ENCODE measurements at places on chromosomes 7 and 10.

DNA sequence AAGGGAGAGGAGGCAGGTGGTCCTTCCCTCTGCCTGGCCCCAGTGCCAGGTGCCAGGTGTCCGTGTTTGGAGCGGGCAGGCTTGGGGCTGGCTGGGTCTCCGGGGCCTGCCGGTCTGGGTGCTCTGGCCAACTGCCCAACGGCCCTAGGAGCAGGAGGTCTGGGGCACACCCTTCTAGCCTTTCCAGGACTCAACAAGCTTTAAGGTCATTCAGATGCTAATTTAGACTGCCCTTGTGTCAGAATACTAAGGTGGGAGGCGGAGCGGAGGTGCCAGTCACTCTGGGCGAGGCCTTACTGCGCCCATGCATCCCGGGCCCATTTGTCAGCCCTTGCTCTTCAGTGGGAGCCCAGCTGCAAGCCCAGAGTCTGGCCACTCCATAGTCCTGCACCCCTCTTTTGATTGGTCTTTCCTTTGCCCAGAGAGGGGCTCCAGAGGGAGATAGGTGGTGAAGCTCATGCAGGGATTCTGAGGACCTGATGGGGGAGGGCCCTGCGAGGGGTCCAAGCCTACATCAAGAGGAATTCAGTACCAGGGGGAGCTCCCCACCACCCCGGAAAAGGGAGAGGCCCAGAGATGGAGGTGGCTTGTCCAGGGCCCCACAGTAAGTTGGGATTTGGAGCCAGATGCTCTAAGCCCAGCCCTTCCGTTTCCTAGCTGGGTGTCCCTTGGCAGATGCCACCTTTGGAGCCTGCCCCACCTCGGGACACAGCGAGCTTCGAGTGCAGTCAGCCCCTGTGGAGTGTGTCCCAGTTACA lies 1.3 kb downstream of the PGAM2 start:
- no peak for DNase-seq

DNA sequence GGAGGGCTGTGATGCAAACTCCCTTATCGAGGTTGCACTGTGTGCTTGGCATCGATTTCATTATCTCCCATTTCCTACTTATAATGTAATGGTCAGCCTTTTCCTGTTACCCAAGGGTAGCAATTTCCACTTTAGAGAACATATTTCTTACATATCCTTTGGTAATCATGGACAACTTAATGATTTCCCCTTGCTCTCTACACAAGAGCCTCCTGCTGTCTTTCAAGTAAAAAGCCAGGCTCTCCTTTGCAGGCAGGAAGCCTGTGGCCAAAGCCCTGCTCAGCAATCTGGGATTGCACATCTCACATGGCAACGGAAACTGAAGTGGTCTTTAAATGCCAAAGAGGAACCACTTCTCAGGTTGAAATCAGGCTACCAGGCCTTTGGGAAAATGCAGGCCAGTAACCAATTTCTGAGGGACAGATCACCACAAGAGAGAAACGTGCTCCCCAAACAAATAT lies 86.7 kb upstream of the IKZF1 start:
- no peak for DNase-seq

DNA sequence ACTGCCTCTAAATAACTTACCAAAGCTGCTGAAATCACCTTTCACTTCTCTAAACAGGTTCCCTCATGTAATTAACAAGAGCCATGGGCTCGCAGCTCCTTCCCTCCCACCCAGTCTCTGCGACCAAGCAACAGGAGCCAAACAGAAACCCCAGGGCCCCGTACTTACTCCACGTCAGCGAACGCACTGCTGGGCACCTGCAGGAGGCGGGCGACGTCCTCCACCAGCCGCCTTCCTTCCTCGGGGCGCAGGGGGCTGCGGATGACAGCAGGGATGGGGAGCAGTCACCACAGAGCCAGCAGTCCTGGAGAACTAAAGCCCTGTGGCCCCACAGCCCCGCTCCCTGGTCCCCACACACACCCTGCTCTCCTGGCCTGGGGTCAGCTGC lies 477.0 kb downstream of the PTPRN2 start:
- DNase-seq: no peak

DNA sequence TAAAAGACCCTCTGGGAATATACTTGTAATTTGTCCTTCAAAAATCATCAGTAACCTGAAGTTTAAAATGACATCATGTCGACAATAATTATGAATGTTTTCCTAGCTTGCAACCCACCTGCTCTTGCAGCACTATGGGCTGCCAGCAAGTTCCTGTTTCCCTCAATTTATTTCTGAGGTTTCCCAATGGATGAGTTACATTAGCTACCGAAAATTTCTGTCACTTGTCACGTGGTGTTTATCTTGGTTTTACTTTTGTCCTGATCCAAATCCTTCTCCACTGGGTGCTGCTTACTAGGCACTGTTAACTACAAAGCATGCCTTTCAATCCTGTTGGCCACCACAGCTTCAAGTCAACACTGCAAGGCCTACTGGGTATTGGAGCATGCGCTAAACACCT lies 31.5 kb downstream of the GIMAP8 start:
- no peak for DNase-seq

DNA sequence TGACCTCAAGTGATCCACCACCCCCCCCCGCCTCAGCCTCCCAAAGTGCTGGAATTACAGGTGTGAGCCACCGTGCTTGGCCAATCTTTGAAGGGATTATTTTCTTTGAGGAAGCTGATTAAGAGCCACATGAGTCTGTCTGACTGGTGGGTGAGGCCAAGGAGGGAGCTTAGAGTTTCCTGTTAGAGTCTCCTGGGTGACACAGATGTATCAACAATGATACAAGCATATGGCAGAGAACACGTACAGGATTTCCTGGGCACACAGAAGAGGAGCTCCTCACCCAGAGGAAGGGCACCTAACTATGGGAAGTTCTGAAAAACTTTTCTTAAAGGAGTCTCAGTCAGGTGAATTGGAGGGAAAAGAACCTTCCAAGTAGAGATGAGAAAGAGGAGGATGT lies 69.4 kb downstream of the GOLGA7B start:
- no peak for DNase-seq

GRCh38 chr7:55534916-55535590 lies 37.2 kb downstream of the VOPP1 start:
- no peak for DNase-seq

DNA sequence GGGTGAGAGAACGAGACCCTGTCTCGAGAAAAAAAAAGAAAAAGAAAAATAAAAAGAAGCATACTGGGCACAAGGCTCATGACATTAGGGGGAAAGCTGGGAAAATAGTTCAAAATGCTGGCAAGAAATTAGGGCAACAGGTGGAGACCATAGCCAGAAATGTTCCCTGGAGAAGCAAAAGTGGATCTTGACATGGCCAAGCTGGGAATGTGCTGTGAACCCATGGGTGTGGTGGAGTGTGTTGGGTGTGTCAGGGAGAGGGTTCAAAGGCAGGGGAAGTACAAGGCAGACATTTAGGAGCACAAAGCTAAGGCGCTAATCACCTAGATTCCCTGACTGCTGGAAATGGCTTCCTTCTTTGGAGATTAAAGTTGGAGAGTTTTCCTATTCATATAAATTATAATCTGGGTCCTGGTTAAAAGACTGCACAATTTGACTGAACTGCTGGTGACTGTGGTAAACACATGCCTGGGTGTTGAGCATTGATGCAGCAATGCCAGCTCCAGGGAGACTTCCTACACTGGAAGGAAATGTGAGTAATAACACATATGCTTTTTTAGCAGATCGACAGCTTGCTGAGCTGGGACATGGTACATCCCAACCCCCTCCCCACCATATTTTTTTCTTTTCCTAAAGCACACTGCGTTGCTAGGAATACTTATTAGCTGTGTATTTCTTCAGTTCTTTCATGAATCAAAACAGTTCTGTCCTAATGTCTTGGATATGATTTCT lies 70.1 kb upstream of the ARHGAP21 start:
- DNase-seq: no peak

DNA sequence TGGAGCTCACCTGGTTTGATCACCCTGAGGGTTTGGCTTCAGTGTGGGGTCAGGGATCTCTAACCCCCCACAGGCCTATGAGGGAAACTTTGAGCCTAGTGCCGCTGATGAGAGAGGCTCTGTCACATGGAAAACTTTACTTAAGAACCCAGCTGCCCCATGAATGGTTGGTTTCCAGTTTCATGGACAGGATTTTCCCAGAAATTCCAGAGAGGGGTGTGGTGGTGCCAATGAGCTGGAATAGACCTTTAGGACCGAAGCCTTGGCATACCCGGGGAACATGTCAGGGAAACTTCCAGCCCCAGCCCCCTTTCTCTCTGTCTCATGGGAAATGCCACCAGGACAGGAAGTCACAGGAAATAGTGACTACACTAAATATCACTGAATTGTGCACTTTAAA lies 36.9 kb downstream of the AKR1B1 start:
- DNase-seq: no peak

All from stimulated activated CD8-positive, alpha-beta memory T cell treated with anti-CD3 and anti-CD28 coated beads, Interleukin-7, amount 100 ng/mL, for 48 hours (primary cell).